ENCODE measurements at places on chromosomes 6 and 20. TPM values are rescaled to one million over a fixed set of nuclear protein-coding genes. Genes with fewer than 3 reads are reported as not detected.
A peak's percentile ranks its signal among the peaks of the same experiment; 100 is the strongest.

MUCL3 gene
- not detected for total RNA-seq

SCRT2 gene
- total RNA-seq = not detected

SLC32A1 gene
- total RNA-seq = not detected

DNA sequence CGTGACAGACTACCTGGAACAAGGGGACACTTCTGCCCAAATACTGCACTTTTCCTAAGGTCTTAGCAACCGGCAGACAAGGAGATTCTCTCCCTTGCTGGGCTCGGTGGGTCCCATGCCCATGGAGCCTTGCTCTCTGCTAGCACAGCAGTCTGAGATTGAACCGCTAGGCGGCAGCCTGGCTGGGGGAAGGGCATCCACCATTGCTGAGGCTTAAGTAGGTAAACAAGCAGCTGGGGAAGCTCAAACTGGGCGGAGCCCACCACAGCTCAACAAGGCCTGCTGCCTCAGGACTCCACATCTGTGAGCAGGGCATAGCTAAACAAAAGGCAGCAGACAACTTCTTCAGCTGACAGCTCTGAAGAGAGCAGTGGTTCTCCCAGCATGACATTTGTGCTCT is 87.8 kb upstream of the ASCC3 start:
- DNase-seq = no peak

DNA sequence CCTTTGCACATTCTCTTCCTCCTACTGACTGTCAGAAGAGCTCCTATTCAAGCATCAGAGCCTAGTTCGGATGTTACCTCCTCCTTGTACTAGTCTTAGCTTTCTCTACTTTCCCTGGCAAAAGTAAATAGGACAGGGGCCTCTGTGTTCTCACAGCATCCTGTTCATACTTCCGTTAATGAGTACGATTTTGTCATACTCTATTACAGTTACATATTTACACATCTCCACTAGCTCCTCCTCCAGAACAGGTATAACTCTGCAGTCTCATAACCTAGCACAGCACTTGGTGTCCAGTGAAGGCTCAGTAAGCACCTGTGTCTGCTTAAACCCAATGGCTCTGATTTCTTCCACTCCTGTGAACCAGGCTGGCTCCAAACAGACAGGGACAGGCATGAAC is 7.0 kb downstream of the ELMO2 start:
- no peak for DNase-seq

GRCh38 chr6:39310542-39310941 is 3.7 kb downstream of the KCNK17 start:
- no peak for DNase-seq

- no peak for DNase-seq
Observed at GRCh38 chr6:122651604-122652003, 41.4 kb downstream of the PKIB start.

- no peak for DNase-seq
Observed at GRCh38 chr6:4350567-4351519, 215.5 kb upstream of the ECI2 start.

DNA sequence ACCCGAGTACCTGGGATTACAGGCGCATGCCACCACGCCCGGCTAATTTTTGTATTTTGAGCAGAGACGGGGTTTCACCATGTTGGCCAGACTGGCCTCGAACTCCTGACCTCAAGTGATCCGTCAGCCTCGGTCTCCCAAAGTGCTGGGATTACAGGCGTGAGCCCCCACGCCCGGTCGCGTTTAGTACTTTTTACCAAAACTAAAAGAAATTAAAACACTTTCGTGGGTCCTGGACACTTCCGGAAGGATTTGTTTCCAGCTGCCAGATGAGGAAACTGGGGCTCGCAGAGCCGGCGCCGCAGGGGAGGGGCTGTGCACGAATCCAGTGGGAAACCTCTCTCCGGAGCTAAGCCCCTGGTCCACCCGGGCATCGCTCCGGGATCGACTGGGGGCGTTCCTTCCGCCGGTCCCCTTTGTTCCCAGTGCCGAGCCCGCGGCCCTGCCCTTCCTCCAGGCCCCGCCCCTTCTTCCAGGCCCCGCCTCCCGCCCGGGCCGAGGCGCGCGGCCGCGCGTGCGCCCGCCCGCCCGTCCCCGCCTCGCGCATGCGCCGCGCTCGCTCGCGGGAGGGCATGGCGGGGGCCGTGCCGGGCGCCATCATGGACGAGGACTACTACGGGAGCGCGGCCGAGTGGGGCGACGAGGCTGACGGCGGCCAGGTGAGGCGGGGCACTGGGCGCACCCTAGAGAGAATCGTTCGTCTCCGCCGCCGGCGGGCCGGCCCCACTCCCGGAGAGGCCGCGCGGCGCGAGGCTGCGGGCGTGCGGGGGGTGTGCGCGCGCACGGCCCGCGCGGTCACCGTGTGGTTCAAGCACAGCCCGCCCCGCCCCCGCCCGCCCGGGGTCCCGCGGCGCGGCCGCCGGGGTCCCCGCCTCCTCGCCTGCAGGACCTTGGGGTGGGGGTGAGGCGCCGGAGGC is at the start of gene NELFCD:
Gene NELFCD, plus strand, starts transcription at position 546 of the 917 bp plus-strand sequence. Its CDS starts 54 bp downstream, at position 600.
- peak; percentile 90 for DNase-seq

Measured in suprapubic skin (tissue), 4 donors.